Placental epithelial cell (primary cell): ENCODE measurements at places on chromosomes 1 and 21. TPM values are rescaled to one million over a fixed set of nuclear protein-coding genes. Genes with fewer than 3 reads are reported as not detected.

Gene ZMYM4
- total RNA-seq = 33.4 and 38.2 TPM in 2 replicates

Gene S100A5
- not detected in 2 replicates for total RNA-seq

Gene TAL1
- not detected in 2 replicates for total RNA-seq

Gene OR2T29
- 9.4 and 19.7 TPM in 2 replicates for total RNA-seq

Gene KCND3
- under 0.01 TPM in 2 replicates for total RNA-seq

Gene GBP7
- not detected in 2 replicates for total RNA-seq

Gene TRIM58
- 3.1 and 18.8 TPM in 2 replicates for total RNA-seq

Gene CD48
- total RNA-seq = not detected in 2 replicates

Gene KRTAP13-2
- total RNA-seq = not detected in 2 replicates

Gene CSF1
- 4.3 and 5.5 TPM in 2 replicates for total RNA-seq

Gene CLEC20A
- total RNA-seq = 0.43 and 0.79 TPM in 2 replicates

Gene KRTAP19-1
- not detected in 2 replicates for total RNA-seq

Gene TGFB2
- 2.4 and 12.1 TPM in 2 replicates for total RNA-seq

Gene CFHR2
- not detected in 2 replicates for total RNA-seq

Gene GBP1
- 2.1 and 3.1 TPM in 2 replicates for total RNA-seq

Gene S100A7
- total RNA-seq = not detected in 2 replicates
